Activated CD4-positive, CD25-positive, alpha-beta regulatory T cell (primary cell): ENCODE measurements at places on chromosomes 16 and 17.

DNA sequence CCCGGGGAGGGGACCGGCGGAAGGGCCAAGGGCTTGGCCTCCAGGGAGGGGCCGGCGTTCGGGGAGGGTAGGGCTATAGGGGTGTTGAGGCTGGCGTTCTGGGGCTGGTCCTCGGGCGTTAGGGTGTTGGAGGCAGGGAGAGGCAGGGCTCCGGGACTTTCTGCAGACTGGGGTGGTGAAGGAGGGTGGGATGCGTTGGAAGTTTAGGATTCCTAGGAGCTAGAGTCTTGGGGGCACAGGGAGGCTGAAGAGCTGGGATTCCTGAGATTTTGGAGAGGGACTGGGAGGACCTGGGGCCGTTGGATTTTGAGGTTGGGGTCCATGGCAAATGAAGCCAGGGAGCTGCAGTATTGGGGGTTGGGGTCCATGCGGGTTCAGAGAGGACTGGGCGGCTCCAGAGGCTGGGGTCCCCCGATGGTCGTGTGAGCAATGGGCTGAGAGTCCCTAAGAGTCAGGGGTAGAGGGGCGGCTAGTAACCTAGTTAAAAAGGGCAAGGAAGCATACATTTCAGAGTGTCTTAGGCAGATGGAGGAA is 740 bp downstream of the NFATC2IP start:
- DNase-seq = peak; percentile 26

DNA sequence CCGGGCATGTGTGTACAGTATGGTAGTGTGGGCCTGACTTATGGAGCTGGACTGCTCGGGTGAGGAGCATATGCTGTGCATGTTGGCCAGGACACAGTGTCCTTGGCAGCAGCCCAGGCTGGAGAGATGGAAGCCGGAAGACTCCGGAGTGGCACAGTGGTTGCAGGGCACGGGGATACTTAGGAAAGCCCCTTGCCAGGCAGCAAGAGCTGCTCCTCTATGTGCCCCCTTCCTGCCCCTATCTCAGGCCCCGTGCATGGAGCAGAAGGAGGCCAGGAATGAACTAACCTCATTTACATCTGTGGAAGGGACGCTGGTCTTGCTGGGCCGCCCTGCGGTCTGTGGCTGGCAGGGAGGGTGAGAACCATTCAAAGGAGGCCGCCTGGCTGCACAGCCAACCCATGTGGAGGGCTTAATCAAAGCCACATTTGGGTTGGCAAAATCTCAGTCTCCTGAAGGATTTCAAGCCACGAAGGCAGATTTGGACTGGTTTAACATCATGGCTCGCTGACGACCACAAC is 32.2 kb upstream of the RCVRN start:
- DNase-seq = no peak

- no peak for DNase-seq
These were observed 59.4 kb upstream of the CMIP start for GRCh38 chr16:81385031-81385756.

GRCh38 chr16:35177851-35178250 is 1718.4 kb downstream of the TP53TG3F start:
- no peak for DNase-seq

DNA sequence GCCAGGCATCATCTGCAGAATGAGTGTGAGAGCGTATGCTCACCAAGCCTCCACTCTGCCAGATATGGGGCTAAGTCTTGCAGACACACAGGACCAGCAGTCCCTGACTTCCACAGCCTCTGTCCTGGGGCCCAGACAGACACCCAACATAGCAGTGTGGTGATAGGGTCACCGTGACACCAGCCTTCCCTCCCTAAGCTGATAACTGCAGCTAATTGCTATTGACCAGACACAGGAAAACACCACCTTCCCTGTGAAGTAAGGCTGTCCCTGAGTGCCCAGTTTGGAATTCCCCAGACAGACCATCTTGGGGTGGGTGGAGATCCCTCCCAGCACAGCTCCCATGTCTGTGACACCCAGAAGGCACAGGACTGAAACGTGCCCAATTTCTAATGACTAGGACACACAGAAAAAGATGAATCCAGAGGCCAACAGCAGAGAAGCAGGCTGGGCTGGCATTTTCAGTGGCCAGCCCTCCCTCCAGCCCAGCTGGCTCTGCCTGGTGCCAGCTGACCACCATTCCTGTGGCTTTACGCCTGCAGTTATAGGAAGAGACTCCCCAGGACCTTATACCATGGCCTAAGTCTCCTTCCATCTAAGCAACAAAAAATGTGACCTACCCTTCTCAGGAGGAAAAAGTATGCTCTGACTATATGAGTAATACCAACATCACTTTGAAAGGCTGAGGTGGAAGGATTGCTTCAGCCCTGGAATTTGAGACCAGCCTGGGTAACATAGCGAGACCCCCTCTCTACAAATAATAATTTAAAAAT is 30.3 kb downstream of the ATPAF2 start:
- DNase-seq = no peak

DNA sequence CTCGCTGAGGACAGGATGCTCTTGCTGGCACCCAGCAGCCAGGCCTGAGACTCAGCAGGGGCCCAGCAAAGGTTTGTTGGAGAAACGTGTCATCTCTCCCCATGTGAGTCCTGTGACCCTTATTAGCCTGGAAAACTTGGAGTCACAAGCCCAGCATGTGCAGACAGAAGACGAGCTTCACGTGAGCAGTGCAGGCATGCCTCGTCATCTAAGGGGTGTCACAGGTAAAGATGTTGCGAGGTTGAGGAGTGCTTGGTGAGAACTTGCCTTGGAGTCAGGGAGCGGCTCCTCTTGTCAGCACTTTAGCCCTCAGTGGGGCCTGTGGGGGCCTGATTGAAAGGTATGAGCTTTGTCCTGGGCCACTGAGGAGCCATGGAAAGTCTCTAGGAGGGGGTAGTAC is 2.1 kb upstream of the CTRL start:
- DNase-seq = no peak

DNA sequence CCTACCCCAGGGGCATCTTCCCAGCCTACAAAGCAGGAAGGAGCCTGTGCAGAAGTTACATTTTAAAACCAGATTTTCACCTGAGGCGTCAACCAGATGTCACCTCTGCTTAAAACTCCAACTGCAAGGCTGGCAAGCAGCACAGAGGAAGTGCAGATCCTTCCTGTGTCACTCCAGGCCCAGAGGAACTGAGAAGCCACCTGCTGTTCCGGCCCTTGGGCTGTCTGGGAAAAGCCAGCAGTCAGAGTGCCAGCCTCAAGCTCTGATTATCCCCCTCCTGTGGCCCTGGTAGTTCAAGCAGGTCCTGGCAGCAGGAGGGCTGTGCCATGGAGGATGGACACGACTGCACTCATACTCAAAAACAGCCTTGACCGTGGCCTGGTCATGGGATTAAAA is 10.2 kb downstream of the POLR2C start:
- no peak for DNase-seq

DNA sequence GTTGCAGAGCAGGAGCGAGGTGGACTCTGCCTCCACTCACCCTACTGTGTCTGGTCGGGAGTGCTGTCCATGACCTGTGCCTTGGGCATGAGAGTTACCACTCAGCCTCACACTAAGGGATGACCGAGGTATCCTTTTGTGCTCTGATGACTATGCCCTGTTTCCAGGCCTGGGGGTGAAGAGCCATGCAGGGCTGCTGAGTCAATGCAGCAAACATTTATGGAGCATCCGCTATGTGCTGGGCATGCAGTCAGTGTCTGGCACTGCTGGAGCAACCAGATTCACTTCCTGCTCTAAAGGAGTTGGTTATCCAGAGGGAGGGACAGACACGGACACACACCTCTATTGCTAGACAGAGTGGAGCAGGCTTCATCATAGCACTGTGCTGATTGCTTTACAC is 7.6 kb upstream of the HNF1B start:
- DNase-seq = no peak

DNA sequence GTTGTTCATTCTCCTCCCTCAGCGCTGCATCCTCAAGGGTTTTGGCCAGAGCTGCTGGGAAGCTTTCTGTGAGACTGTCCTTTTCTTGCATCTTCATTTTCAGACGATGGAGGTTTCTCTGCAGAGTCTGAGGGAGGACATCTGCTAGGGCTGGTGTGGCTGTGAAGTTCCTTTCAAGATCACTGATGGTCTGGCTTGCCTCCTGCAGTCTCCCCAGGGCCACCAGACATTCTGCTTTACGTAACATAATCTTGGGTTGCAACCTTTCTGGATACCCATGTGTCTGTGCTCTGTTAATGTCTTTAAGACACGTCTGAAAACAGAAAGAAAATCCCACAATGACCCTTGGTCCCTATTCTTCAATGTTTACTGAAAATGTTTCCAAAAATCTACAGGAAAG is 29.0 kb downstream of the SMYD4 start:
- DNase-seq = no peak

DNA sequence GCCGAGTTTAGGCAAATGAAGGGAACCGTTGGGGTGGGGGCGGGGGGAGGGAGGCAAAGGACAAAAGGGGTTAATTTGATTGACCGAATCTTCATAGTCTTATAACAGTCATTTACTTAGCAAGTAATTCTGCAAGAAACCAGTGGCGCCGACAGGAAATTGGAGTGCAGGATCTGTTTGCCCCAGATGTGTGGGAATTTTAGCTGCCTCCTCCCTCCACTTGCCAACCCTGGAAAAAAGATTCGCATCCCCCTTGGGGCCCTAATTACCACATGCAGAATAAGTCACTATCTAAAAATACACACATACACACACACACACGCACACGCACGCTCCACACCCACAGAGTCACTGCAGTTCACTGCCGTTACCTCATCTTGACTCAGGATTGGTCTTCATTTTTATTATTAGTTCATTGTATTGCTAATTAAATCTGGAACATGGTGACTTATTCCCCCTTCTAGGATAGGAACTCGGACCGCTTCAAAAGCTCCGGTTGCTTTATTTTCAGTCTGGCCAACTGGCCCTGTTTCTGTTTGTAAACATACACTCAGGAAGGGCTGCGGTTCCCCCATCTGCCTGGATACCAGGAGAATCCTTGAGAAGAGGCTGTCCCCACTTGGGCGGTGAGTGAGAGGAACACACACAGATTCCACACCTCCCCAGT is 241.6 kb upstream of the SALL1 start:
- no peak for DNase-seq

GRCh38 chr17:2847381-2848333 is 51.4 kb downstream of the RAP1GAP2 start:
- no peak for DNase-seq

DNA sequence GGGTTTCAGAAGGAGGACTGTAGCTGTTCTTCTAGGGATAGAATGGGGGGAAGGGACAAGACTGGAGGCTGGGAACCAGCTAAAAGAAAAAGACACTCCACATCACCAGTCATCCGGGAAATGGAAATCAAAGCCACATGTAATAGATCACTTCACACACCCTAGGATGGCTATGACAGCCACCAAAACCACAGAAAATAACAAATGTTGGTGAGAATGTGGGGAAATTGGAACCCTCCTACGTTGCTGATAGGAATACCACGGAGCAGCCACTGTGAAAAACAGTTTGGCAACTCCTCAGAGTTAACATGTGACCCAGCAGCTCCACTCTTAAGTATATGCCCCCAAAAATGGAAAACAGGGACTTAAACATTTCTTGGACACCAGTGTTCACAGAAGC is 2.3 kb downstream of the TLE7 start:
- DNase-seq = no peak

DNA sequence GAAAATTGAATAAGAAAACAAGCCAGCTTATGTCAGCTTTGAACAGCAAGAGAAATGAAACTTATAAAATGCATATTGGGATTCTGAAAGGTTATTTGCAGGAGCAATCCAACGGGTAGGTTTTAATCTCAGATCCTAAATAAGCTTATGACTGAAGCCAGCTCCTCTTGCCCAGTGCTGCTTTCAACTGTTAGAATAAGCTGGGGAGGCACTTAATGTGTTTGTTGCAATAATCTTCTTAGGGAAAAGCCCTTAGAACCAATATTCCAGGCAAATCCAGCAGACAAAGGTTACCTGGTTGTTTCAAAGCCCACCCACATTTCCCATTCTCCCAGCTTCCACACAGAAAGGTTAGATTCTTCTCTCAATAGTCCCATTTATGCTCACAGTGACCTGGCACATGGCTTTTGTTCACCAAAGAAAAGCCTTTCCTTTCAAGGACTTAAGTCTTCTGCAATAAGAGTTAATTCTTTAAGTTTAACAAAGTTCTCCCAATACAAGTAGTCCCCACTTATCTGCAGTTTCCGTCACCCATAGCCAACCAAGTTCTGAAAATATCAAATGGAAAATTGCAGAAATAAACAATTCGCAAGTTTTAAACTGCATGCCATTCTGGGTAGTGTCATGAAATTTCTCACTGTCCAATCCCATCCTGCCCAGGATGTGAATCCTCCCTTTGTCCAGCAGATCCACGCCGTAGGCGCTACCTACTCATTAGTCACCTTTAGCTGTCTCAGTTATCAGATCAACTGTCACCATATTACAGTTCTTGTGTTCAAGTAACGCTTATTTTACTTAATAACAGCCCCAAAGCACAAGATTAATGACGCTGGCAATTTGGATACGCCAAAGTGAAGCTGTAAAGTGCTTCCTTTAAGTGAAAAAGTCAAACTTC is 5.9 kb downstream of the TEX2 start:
- DNase-seq = no peak

DNA sequence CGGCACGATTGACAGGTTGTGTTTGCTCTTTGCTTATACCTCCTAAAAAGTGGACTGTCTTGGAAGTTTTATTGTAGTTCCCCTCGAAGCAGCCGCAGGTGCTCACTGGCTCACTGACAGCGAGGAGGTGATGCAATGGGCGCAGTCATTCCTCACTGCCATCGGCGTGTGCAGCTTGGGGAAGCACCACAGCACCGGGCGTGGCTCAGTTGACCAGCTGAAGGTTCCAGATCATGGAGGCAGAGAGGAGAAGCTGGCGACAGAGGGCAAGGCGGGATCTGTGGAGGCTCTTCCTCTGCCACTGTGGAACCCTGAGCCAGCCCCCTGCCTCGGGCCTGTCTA is 72.1 kb upstream of the TNRC6C start:
- no peak for DNase-seq

- no peak for DNase-seq
These were observed 116.6 kb downstream of the SHISA9 start for GRCh38 chr16:13018026-13018425.

DNA sequence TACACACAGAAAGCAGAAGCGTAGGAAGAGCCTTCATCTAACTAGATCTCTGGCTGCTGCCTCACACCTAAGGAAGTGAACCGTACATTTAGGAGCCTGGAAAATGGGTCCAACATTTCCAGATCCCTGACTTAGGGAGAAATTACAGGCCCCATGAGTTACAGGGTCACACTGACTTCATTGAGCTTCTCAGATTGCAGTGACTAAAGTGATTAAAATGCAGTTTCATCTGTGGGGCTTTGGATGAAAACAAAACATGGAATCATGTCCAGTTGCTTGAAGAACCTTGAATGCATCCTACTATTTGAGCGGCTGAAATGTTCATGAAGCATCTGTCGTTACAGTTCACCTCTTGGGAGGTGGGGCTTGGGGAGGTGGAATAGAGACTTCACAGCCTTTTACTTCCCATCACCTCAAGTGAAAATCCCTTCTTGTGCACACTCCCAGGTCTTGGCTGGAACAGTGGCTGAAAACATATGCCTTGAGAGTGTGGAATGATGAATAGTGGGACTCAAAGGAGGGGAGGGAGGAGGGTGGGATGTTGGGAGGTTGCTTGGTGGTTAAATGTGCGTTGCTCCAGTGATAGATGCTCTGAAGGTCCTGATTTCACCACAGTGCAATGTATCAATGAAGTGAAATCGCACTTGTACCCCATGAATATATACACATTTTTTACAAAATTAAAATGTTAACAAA is 19.7 kb downstream of the TEKT3 start:
- DNase-seq = no peak

- DNase-seq = no peak
These were observed 16.2 kb upstream of the KPNA2 start for GRCh38 chr17:68019336-68019674.
